ENCODE measurements at places on chromosomes 5 and 9. TPM values are rescaled to one million over a fixed set of nuclear protein-coding genes. Genes with fewer than 3 reads are reported as not detected.

The PPP3R2 gene
- total RNA-seq = not detected

The SPATA31C1 gene
- total RNA-seq = not detected

The ARL14EPL gene
- total RNA-seq = not detected

DNA sequence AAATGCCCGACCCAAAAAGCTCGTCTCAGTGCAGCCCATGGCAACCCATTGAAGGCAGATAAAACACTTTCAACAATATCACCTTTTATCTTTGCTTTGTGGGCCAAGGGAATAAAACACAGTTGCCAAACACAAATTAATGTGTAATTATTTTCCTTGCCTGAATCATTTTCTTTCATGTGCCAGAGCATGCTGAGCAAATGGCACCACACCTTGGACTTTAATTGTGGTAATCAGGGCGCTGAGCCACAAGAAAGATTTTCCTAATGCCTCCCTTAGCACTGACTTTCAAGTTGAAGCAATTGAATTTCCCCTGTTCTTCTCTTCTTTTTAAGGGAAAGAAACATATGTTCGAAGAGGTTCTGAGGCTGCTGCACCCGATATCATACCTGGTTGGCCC lies 297.1 kb upstream of the MSX2 start:
- DNase-seq = no peak

DNA sequence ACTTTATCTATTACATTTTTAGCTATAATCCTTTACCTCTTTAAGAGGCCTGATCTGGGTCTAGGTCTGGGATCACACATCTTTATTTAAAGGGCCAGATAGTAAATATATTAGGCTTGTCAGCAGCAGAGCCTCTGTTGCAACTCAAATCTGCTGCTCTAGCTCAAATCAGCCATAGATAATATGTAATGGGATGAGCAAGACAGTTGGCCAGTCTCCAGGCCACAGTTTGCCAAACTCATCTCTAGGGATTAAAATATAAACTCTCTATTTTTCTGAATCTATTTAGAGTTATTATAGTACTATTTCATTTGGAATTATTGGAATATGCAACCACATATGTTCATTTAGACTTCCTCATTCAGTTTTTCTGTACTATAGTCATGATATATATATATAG lies 115.9 kb upstream of the MINAR2 start:
- no peak for DNase-seq

DNA sequence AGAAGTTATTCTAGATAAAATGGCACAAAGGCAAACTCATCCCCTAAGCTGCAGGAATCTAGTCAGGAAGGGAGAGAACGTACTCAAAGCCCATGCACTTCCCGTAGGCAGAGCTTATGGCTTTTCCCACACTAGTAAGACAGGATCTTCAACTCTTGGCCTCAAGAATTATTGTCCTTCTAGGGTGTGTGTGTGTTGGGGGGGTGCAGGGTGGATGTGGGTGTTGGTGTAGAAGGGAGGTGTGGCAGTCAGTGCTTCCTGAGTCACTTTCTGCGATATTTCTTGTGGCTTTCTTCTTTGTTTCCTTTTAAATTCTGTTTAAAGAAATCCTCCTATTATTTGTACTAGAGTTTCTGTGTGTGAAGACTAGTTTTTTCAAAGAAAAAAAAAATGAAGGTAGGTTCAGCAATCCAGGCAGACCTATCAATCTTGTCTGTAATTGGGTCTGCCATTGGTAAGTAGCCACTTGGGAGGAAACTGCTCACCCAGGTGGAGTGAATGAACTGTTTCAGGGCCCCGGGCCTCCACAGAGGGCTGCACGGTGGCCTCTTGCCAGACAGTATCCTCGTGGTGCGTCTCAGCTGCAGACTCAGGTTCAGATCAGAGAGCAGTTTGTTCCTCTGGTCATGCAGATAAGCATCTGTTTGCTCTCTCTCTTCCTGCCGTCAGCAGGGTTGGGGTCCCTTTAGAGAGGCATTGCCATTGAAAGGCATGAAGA lies 131.9 kb downstream of the NPR3 start:
- no peak for DNase-seq

- no peak for DNase-seq
These were observed 50.7 kb upstream of the GARNL3 start for GRCh38 chr9:127213859-127214258.

The DPM2 gene
- 60.5 TPM for total RNA-seq

GRCh38 chr9:133991964-133992779 lies at the start of gene VAV2:
TSS of gene VAV2 (minus strand) at chr9:133992324. CDS start at chr9:133992278, 46 bp downstream.
- DNase-seq = no peak

- no peak for DNase-seq
These were observed 69.1 kb downstream of the GPR21 start for GRCh38 chr9:123102375-123103113.

DNA sequence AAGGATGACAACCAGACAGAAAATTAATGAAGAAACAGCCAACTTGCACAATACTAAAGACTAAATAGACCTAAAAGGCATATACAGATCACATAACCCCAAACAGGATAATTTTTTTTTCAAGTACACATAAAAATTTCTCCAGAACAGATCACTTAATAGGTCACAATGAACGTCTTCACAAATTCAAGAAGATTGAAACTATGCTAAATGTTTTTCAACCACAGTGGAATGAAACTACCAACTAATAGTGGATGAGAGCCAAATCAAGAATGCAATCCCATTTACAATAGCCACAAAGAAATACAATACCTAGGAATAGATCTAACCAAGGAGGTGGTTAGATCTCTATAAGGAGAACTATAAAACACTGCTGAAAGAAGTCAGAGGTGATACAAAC lies 145.8 kb downstream of the TMEM232 start:
- no peak for DNase-seq

DNA sequence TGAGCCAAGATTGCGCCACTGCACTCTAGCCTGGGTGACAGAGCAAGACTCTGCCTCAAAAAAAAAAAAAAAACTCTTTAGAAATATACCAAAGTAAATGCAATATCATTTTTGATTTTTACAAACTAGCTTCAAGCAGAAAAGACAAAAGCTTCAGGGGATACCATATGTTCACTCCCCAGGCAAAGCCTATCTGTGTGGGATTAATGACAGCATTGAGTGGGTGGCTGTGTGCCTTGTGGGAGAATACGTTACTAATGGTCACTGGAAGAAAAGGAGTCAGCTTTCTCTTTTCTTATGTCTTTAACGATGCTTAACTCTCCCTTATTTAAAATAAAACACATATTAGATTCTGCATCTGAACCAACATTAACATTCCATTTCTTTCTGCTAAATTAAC lies 1.9 kb downstream of the PCA3 start:
- no peak for DNase-seq
